ENCODE measurements at places on chromosomes 11 and 22. TPM values are rescaled to one million over a fixed set of nuclear protein-coding genes. Genes with fewer than 3 reads are reported as not detected.

TEX54 gene
- not detected for polyA plus RNA-seq

GRCh38 chr22:36971341-36972125 lies 47.7 kb downstream of the TST start:
- no peak for DNase-seq

LIN7C gene
- 10.5 TPM for polyA plus RNA-seq

GRCh38 chr11:74412321-74412720 lies 14.1 kb upstream of the PGM2L1 start:
- no peak for DNase-seq

GRCh38 chr11:75873417-75874221 lies 58.6 kb downstream of the UVRAG start:
- no peak for DNase-seq

DNA sequence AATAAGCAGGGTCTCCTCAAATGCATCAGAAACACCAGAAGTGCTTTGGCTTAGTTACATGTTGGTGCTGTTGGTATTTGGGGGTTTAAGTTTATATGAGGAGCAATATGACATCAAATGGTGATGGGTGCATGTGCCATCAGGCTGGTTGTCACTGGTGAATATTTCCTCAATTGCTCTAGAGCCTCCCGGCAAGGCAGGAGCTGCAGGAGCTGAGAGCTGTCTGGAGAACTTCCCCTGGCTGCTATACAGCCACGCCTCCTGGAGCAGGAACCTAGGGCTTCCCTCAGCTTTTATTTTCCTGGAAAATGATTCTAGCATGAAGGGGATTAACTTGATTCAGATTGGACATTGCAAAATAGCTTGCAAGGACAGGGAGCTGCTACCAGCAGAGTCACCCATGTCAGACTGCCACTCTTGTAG lies 15.8 kb downstream of the IGLL5 start:
- DNase-seq = no peak

DNA sequence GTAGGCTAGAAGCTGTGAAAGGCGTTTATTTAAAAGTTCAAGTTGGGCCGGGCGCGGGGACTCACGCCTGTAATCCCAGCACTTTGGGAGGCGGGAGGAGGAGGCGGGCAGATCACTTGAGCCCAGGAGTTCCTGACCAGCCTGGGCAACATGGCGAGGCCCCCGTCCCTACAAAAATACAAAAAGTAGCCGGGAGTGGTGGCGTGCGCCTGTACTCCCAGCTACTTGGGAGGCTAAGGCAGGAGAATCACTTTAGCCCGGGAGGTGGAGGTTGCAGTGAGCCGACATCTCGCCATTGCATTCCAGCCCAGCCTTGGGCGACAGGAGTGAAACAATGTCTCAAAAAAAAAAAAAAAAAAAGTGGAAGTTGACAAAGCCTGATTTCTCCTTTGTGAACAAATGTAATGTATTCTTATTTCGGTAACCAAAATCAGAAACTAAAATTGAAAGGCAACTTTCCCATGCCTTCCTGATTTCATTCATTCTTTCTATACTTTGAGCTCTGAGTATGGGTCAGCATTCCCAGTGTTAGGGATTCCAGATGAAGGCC lies 825 bp downstream of the PTPMT1 start:
- no peak for DNase-seq

GRCh38 chr11:64880240-64881001 lies 2.0 kb upstream of the EHD1 start:
- DNase-seq = no peak

MUC5AC gene
- not detected for polyA plus RNA-seq

PARVA gene
- polyA plus RNA-seq = 126 TPM

GRCh38 chr11:46387456-46387855 lies 4.1 kb downstream of the CHRM4 start:
- DNase-seq = no peak

DNA sequence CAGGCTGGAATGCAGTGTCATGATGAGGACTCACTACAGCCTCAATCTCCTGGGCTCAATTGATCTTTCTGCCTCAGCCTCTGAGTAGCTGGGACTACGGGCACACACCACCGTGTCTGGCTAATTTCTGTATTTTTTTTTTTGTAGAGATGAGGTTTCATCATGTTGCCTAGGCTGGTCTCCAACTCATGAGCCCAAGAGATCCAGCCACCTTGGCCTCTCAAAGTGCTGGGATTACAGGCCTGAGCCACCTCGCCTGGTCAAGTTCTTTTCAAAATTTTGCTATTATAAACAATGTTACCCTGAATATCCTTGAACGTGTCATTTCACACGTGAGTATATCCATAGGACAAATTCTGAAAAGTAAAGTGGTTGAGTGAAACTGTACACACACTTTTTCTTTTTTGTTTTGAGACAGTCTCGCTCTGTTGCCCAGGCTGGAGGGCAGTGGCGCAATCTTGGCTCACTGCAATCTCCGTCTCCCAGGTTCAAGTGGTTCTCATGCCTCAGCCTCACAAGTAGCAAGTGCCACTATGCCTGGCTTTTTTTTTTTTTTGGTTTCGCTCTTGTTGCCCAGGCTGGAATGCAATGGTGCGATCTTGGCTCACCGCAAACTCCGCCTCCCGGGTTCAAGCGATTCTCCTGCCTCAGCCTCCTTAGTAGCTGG lies 21.6 kb upstream of the EP300 start:
- DNase-seq = no peak

DNA sequence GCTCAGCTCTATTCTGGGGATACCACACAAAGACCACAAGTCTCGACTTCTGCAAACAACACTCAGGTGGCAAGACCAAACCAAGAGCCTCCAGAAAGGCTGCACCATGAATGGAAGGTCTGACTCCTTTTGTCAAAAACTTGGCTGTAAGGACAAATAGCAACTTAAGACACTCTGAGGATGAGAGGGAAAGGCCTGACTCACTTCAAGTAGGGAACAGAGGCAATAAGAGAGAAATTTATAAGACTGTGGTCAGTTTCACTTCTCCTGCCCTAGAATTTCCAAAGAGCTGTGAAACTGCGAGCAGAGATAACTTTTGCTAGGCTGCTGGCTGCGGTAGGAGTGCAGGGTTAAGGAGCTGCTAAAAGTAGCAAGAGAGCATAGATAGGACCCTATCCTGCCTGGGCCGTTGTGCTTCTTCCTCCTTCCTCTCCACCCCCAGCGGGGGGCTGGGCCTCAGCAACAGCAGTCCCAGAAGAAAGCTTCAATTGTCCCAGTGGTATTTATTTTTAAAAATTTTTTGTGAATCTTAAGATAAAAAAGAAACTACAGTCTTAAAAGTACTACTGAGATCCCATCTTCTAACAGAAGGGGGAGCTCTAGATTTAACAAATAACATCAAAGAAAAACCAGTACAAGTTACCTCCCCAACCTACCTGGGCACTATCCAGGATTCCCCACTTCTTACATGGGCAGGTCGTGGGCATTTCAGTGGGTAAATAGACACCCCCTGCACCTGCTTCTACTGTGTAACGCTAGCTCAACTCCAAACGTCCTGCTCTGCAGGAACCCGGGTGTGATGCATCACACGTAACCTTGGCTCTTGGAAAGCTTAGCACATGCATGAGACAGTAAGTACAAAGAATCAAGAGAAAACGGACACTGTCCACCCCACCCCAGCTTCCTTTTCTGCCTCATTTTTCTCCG lies 66.4 kb downstream of the SGSM3 start:
- DNase-seq = peak; percentile 57

DNA sequence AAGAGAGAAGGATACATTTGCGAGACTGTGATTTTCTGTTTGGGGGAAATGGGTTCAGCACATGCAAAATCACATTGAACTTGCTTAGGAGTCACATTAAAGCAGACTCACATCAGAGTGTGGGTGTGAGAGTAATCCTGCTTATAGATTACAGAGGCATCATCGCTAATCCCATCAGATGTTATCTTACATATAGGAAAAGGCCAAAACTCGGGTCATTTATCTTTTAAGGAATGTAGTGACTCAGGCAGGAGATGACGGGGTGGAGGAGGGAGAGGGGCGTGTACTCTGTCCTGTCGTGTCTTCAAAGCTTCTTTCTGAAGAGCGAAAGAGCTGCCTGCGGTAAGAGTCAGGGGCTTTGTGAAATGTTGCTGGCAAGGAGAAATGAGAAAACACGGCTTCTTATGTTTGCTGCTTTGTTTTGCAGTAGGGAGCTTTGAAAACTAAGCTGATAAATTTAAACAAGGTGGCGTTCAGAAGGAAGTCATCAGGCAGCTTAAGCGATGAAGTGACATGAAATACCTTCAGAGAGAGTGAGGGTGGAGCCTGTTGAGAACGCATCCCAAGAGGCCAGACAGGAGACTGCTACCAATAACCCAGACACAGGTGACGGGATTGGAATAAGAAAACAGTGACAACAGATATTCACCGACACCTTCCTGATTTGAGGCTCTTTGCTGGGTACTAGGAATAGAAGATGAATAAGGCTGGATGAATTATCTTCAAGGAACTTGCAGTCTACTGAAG lies 2.2 kb upstream of the C11orf16 start:
- DNase-seq = no peak

DNA sequence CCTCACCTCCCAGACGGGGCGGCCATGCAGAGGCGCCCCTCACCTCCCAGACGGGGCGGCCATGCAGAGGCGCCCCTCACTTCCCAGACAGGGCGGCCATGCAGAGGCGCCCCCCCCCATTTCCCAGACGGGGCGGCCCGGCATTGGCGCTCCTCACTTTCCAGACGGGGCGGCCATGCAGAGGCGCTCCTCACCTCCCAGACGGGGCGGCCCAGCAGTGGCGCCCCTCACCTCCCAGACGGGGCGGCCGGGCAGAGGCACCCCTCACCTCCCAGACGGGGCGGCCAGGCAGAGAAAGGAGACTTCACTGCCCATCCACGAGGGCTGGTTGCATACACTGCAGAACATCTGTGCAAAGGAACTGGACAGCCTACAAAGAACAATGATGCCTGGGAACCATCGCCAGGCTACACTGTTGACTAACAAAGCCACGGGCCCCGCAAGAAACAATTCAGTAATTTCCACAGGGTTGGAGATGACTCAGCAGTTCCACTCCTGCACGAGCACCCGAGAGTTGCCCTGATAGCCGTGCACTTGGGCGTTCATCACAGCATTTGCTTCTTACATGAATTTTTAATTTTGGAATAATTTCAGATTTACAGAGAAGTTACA lies 58.7 kb downstream of the CTTN start:
- DNase-seq = no peak

All from ovary (tissue), 10 donors.